Stimulated activated memory B cell treated with anti-CD40 and anti-IgM and Interleukin-4, amounts not matched to agents 10 μg/mL and 1 μg/mL and 100 μg/mL, for 72 hours (primary cell): ENCODE measurements at places on chromosomes 2 and 18.

- no peak for ATAC-seq
Observed at GRCh38 chr2:190574169-190574568, 39.6 kb upstream of the NEMP2 start.

- no peak for ATAC-seq
Observed at GRCh38 chr18:70382017-70382416, 93.2 kb downstream of the SOCS6 start.

DNA sequence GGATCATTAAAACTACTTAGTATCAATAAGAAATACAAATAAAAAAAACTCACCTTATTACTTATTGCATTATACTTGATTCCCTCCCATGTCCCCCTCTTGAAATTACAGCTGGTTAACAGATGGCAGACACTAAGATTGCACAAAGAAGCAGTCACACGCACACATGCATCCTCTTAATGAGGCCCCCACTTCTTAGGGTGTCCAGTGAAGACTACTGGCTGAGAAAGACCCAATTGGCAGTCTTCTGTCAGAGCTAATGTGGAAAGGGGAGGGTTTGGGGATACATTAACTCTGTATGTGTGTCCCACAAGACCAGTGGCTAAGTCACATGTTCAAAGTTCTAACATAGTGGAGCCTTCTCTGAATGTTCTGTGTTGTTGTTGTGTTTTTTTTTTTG is 210.7 kb downstream of the MTX2 start:
- no peak for ATAC-seq

GRCh38 chr2:234463626-234464290 is 33.1 kb downstream of the ARL4C start:
- ATAC-seq: no peak

- ATAC-seq: no peak
Observed at GRCh38 chr2:72121153-72121552, 26.5 kb downstream of the CYP26B1 start.

DNA sequence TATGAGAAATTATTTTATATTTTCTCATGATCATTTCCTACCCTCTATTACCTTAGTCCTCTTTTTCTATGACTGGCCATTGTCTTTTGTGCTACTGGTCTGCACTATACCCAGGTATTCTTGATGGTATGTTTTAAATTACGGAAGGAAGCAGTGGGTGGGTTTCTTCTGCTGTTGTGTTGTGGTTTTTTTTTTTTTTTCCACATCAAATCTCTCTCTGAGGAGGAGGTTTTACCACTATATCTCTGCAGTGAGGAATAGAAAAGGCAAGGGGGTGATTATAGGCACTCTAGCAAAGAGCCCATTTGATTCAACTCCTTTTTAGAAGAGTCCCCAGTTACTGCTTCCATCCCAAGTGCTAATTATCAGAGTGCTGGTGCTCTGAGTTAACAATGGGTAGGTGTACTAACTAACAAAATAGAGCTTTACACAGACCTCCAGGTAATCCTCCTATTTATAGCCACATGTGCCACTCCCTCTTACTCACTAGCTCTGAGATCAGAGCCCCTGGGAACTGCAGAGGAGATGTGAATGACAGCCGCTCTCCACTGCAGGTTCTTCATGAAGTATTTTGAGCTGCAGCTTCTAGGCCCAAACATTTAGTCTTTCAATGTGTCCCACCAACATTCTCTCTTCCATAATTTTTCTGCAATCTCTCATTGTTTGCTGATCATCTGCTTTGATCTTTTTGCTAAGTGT is 301.6 kb upstream of the GULP1 start:
- ATAC-seq: no peak

DNA sequence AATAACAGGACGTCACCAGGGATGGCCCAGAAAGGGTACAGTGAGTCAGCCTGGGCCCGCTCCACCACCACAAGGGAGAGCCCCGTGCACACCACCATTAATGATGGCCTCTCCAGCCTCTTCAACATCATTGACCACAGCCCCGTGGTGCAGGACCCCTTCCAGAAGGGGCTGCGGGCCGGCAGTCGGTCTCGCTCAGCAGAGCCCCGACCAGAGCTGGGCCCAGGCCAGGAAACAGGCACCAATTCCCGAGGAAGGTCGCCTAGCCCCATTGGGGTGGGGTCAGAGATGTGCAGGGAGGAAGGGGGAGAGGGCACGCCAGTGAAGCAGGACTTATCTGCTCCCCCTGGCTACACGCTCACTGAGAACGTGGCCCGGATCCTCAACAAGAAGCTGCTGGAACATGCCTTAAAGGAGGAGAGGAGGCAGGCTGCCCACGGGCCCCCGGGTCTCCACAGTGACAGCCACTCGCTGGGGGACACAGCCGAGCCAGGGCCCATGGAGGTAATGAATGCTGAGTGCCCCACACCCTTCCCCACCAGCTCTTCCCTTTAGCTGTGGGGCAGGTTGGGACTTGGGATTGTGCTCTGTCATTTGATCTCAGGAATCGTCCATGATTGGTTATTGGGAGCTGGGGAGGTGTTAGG is 120.5 kb downstream of the MTCL1 start:
- no peak for ATAC-seq

- ATAC-seq: no peak
Observed at GRCh38 chr2:173048522-173048896, 27.1 kb upstream of the MAP3K20 start.

DNA sequence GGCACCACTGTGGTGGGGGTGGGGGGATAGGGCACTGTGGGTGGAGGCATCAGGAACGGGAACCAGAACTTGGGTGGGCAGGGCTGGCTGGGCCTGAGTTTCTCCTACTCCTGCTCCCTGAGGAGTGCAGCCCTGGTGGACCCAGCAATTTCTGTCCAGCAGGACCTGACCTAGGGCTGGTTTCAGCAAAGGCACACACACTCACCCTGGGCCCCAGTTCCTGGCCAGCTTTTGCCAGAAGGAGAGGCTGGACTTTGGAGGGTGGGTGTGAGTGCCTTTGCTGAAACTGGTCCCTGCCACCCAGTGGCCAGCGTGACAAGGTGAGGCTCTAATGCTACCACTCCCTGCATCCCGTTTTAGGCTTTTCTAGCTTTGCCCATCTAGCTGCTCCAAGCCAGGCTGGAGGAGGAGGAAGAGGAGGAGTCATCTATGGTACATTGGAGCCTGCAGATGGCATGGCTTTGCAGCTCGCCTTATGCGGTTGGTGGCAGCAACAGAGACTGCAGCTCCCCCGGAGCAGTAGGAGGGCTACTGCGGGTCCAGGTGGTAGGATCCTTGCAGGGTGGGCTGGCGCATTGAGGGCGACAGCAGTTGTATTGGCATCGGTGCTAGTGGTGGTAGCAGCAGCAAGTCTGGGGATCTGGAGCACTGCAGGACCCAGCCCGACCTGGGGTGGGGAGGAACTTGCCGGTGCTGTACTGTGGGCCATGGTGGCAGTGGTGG is 40.4 kb upstream of the IMP4 start:
- peak; percentile 13 for ATAC-seq

DNA sequence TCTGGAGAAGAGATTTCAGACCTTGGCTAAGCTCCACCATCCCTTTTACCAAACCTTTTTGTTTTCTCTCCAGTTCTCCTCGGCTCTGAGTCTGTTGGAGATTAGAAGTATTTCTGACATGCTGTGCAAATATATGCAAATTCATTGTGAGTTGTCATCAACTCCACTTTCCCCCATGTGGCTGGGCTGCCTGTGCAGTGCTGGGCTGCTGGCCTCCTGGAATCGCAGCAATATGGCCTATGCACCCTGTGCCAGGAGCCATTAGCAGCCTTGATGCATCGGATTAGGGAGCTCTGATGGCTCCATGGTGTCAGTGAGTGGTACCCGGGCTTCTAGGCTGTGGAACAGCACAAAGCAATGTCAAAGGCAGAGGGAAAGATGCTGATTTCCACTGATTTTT is 80.0 kb downstream of the GPR39 start:
- no peak for ATAC-seq

GRCh38 chr18:6509417-6509816 is 94.7 kb upstream of the L3MBTL4 start:
- ATAC-seq: no peak

GRCh38 chr18:13993730-13994129 is 78.4 kb upstream of the MC2R start:
- ATAC-seq: no peak

GRCh38 chr2:77005522-77005921 is 516.7 kb downstream of the LRRTM4 start:
- ATAC-seq: no peak

DNA sequence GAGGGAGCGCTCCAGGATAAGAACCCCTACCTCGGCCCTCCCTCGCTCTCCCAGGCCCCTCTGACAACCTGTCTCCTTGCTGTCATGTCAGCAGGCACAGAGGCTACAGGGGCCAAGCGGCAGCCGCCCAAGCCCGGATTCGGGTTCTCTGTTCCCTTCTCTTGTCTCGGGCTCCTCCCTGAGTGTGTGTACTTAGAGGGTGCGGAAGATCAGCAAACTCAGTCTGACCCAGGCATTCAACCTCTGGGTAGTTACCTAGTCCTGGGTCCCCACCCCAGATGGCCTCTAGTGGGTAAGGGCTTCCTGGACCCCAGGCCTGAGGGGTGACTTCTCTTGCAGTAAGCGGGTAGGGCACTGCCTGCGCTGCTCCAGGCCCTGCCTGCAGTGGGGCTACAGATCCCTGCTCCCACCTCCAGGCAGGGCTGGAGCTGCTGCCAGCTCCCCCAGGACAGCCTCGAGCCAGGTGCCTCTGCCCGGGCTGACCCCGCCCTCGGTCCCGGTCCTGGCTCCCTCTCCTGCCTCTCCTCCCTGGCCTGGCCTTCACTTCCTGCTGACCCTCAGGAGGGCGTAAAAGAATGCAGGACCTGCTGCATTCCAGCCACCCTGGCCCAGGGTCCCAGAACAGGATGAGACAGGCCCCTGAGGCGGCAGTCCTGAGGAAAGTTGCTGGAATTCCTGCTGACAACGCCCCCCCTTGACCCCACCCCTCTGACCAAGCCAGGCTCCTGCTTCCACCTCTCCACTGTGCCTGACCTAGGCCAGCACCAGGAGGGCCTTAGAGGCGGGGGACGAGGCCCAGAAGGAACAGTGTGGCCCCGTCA is 22.0 kb downstream of the GPC1 start:
- no peak for ATAC-seq

DNA sequence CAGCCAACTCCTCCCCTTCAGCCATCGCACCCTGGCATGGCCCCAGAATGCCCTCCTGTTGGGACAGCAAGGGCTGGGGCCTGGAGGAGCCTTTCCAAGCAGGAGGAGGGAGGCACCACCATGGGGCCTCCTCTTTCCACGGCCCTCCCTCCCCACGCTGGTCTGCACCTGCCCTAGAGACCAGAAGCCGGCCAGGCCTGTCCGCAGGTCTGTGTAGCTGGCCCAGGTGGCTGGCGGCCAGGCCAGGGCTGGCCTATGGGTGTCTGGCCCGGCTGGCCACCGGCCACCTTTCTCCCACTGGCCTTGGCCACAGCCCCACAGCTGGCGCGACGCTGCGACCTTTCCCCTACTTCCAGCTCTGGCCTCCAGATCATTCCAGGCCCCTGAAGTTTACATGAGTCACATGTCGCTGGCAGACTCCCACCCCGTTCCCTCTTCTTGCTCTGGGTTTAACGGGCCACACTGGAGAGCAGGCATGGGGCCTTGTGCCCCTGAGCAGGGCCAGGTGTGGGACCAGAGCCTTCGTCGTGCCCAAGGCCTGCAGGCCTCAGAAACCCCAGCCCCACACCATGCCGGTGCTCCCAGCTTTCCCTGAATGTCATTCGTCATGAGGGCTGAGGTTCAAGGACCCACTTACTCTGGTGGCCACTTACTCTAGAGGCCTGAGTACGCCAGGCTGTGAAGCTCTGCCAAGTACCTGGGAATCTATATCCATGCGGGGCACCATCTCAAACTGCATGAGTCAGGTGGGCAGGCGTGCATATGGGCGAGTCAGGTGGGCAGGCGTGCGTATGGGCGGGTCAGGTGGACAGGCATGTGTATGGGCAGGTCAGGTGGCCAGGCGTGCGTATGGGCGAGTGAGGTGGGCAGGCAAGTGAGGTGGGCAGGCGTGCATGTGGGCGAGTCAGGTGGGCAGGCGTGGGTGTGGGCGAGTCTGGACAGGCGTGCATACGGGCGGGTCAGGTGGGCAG is 33.3 kb upstream of the KLF11 start:
- ATAC-seq: peak; percentile 24

DNA sequence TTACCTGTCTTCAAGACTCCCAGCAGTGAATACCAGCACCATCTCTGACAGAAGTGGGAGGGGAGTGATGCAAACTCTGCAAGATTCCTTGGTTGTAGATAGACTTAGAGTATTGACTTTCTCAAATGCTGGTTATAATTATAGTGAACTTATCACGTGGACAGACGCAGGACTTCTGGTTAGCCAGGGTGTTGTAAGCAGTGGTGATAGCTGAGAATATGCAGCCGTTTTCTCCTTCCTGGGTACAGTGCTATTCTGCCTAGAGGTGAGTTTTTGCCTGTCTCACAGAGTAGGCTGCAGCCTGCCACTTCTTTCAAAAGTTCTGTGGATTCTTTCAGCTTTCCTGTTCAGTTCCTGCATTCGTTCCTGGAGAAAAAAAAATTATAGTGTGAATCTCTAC is 733 bp upstream of the CXCR2 start:
- ATAC-seq: no peak

- no peak for ATAC-seq
Observed at GRCh38 chr2:25021791-25022362, 20.0 kb upstream of the EFR3B start.

DNA sequence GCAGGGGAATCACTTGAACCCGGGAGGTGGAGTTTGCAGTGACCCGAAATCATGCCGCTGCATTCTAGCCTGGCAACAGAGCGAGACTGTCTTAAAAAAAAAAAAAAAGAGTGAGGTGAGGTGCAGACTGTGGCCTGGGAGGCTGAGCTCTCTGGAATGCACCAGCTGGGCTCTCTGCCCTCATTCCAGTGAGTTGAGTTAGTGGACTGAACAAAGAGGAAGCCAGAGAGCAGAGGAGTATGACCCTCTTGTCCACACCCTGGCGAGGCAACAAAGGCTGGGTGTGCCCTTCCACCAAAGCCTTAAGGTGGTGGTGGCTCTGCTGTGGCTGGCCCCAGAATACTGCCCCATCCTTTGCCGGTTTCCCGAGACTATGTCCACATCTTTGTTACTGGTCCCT is 71.3 kb upstream of the ACKR3 start:
- ATAC-seq: no peak

- ATAC-seq: no peak
Observed at GRCh38 chr2:23155022-23155421, 230.0 kb upstream of the KLHL29 start.

DNA sequence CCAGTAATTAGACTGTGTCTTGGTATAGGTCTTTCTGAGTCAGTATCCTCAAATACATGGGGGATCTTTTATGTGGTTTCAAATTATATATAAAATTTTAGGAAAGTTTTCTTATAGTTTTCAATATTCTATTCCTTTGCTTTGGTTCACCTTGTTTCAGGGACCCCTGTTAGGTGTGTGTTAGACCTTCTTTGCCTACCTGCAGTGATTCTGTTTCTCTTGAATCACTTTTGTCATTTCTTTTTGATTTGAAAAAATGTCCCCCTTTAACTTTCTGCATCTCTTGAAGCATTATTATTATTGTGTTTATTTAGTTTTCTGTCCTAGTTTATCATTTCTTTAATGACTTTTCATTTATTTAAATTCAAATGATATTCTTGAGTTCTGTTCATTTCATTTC is 98.7 kb downstream of the FHOD3 start:
- ATAC-seq: no peak

GRCh38 chr2:237700512-237701032 is 73.2 kb downstream of the LRRFIP1 start:
- peak; percentile 85 for ATAC-seq
